ENCODE measurements at places on chromosomes 11 and 22. TPM values are rescaled to one million over a fixed set of nuclear protein-coding genes. Genes with fewer than 3 reads are reported as not detected.

KRTAP5-8 gene
- total RNA-seq: not detected

SCGB1D2 gene
- total RNA-seq: not detected

OR10A6 gene
- total RNA-seq: not detected

CCDC89 gene
- total RNA-seq: 7.0 TPM
